Thoracic aorta (tissue), 2 donors: ENCODE measurements at places on chromosomes 3 and 15.

DNA sequence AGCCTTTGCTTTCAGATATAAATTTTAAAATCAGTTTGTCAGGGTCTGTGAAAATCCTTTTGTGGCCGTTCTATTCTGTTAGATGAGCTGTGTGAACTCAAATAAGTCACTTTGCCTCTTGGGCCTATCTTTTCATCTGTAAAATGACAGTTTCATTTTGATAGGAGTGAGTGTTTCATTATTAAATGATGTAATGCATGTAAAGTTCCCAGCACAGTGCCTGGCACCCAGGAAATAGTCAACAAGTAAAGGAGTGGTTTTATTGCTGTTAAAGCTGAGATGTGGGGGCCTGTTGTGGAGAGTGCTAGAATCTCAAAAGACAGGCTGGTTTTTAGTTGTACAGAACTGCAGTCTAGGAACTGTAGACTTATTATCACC is 394.5 kb upstream of the CFAP20DC start:
- H3K4me1 ChIP-seq = no peaks in the 10 kb centered on the region
- no peaks in the 10 kb centered on the region for H3K27me3 ChIP-seq
- no peak for DNase-seq
- no peak overlapping the region for H3K27ac ChIP-seq

GRCh38 chr3:113124256-113124830 is 87.0 kb upstream of the BOC start:
- no peaks in the 10 kb centered on the region for H3K36me3 ChIP-seq
- H3K27me3 ChIP-seq = no peaks in the 10 kb centered on the region
- H3K4me3 ChIP-seq = no peak overlapping the region
- DNase-seq = no peak
- no peaks in the 10 kb centered on the region for H3K4me1 ChIP-seq

DNA sequence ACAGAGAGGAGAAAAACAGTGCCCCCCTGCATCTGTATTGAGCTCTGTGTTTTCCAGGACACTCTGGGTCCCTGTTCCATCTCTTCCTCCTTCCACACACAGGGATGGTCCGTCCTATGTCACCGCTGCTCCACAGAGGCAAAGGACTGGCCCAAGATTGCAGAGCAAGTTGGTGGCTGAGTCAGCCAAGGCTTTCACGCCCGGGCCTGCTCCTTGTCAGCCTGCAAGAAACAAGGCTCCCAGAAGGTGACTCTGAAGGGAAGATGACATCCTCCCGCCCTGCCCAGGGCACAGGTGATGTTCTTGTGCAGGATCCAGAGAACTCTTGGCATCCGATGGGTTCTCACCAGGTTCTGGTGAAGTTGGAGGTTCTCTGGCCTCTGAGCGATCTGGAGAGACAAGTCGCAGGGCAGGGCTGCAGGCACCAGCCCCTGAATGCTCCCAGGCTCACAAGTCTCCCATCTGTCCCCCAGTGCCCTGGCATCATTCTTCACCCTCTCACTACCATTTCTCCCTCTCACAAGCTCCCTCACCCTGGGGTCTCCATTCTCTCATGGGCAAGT is 138.6 kb downstream of the MEGF11 start:
- no peaks in the 10 kb centered on the region for H3K27me3 ChIP-seq
- no peak for DNase-seq
- H3K4me3 ChIP-seq = no peak overlapping the region
- H3K4me1 ChIP-seq = no peaks in the 10 kb centered on the region

- H3K27me3 ChIP-seq = no peaks in the 10 kb centered on the region
- no peak overlapping the region for H3K27ac ChIP-seq
- H3K4me1 ChIP-seq = no peaks in the 10 kb centered on the region
- DNase-seq = no peak
Measured at GRCh38 chr3:32797776-32798175, 20.0 kb upstream of the TRIM71 start.

DNA sequence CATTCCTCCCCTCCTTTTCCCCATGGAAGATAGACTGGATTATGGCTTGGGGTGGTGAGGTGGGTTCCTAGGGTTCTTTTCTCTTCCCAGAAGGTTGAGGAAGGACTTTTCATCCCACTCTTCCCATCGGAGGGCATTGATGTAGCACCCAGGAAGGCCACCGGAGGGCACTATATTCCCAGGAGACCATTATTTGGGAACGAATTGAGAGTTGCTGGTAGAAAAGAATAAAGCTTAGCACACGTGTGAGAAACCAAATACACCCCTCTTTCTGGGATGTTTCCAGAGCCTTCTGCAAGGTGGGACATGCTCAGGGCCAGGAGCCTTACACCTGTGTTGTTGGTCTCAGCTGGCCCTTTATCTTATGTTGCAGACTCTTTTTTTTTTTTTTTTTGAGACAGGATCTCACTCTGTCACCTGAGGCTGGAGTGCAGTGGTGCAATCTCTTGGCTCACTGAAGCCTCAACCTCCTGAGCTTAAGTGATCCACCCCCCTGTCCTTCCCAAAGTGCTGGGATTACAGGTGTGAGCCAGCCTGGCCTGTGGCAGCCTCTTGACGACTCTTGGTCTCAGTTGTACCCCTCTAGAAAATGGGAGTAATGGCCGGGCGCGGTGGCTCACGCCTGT is 6.3 kb upstream of the CDC25A start:
- no peak overlapping the region for H3K4me3 ChIP-seq
- H3K27me3 ChIP-seq = no peaks in the 10 kb centered on the region
- H3K27ac ChIP-seq = no peak overlapping the region

DNA sequence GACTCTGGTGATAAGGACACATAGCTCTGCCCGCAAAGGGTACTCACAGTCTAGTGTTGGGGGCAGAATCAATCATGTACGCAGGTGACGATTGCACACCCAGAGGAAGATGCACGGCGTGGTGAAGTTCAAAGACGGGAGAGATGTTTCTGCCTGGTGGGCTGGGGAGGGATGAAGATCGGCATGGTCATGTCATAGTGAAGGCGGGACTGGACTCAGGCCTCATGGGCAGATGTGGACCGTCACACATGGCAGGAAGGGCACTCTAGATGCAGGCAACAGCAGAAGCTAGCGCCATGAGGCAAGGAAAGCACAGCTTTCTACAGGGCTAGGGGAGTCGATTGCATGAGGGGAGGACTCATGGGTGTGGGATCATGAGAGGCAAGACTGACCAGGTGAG is 240.6 kb downstream of the OPA1 start:
- no peaks in the 10 kb centered on the region for H3K27me3 ChIP-seq
- H3K4me3 ChIP-seq = no peak overlapping the region
- H3K36me3 ChIP-seq = no peaks in the 10 kb centered on the region
- no peak overlapping the region for H3K27ac ChIP-seq

DNA sequence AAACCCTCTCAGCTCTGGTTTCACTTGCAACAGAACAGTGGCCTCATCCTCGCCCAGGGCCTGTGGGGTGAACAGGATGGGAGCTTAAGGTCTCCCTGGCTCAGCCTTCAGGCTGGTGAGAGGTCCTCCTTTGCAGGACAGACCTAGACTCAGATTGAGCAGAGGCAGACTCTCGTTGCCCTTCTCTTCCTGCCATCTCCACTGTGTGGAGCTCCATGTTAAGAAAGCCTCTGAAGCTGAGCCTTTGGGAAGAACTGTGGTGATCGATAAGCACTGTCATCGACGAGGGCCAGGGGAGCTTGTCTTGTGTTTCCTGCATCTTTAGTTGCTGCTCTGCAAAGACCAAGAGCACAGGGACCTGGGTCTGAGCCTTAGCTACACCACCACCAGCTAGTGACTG is 37.8 kb upstream of the GRIP2 start:
- H3K36me3 ChIP-seq = no peaks in the 10 kb centered on the region
- H3K27ac ChIP-seq = no peak overlapping the region
- no peaks in the 10 kb centered on the region for H3K4me1 ChIP-seq
- DNase-seq = no peak

DNA sequence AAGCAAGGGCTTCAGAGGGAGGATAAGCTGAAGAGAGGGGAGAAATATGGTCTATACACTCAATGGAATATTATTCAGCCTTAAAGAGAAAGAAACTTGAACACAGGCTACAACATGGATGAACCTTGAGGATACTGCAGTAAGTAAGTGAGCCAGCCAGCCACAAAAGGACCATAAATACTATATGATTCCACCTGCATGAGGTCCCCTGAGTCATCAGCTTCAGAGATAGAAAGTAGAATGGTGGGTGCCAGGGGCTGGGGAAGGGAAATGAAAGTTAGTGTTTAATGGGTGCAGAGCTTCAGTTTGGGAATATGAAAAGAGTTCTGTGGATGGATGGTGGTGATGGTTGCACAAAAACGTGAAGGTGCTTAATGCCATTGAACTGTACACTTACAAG is 68.4 kb upstream of the SEC13 start:
- H3K36me3 ChIP-seq = no peaks in the 10 kb centered on the region
- no peaks in the 10 kb centered on the region for H3K27me3 ChIP-seq
- no peaks in the 10 kb centered on the region for H3K4me1 ChIP-seq
- no peak overlapping the region for H3K4me3 ChIP-seq

GRCh38 chr3:152322756-152323155 is 54.0 kb downstream of the MBNL1 start:
- H3K27ac ChIP-seq = peak overlapping the region; percentile 75
- DNase-seq = no peak
- peak overlapping the region; percentile 5 for H3K4me3 ChIP-seq
- peaks cover 3% of the 10 kb centered on the region for H3K36me3 ChIP-seq
- no peaks in the 10 kb centered on the region for H3K27me3 ChIP-seq
- peaks cover 79% of the 10 kb centered on the region for H3K4me1 ChIP-seq

- no peaks in the 10 kb centered on the region for H3K36me3 ChIP-seq
- no peak overlapping the region for H3K27ac ChIP-seq
- H3K4me1 ChIP-seq = peaks cover 81% of the 10 kb centered on the region
- DNase-seq = no peak
- H3K4me3 ChIP-seq = peak overlapping the region; percentile 31
Measured at GRCh38 chr15:78061963-78062427, 15.5 kb downstream of the TBC1D2B start.

DNA sequence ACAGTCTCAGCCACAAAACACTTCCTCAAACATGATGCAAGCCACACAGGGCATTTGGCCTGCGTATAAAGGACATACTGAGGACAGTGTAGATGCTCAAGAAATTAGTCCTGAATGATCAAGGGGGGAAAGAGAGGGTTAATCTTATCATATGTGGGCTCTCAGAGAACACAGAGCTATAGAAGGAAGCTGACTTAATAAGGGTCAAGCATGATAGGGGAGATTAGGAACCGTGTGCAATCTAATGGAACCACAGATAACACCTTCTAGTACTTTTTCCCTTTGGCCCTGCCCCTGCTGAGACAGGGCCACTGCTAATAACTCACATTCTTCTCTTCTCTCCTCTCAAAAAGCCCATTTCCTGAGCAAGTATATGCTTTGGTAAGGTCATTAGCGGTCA is 114.1 kb upstream of the ADAMTS9 start:
- no peaks in the 10 kb centered on the region for H3K27me3 ChIP-seq
- H3K27ac ChIP-seq = no peak overlapping the region
- peaks cover 8% of the 10 kb centered on the region for H3K36me3 ChIP-seq
- no peak for DNase-seq
- no peaks in the 10 kb centered on the region for H3K4me1 ChIP-seq
- H3K4me3 ChIP-seq = no peak overlapping the region

- H3K27me3 ChIP-seq = no peaks in the 10 kb centered on the region
- H3K27ac ChIP-seq = no peak overlapping the region
- no peaks in the 10 kb centered on the region for H3K4me1 ChIP-seq
- no peak overlapping the region for H3K4me3 ChIP-seq
Measured at GRCh38 chr15:50261981-50262380, 3.5 kb downstream of the HDC start.

- H3K36me3 ChIP-seq = no peaks in the 10 kb centered on the region
- no peak for DNase-seq
- no peak overlapping the region for H3K27ac ChIP-seq
- H3K4me1 ChIP-seq = peaks cover 6% of the 10 kb centered on the region
- H3K4me3 ChIP-seq = no peak overlapping the region
Measured at GRCh38 chr3:174251681-174252080, 607.5 kb upstream of the NAALADL2 start.

GRCh38 chr3:194160158-194160557 is 24.2 kb downstream of the HES1 start:
- H3K36me3 ChIP-seq = no peaks in the 10 kb centered on the region
- H3K27me3 ChIP-seq = no peaks in the 10 kb centered on the region
- no peaks in the 10 kb centered on the region for H3K4me1 ChIP-seq
- no peak for DNase-seq
- H3K27ac ChIP-seq = no peak overlapping the region

DNA sequence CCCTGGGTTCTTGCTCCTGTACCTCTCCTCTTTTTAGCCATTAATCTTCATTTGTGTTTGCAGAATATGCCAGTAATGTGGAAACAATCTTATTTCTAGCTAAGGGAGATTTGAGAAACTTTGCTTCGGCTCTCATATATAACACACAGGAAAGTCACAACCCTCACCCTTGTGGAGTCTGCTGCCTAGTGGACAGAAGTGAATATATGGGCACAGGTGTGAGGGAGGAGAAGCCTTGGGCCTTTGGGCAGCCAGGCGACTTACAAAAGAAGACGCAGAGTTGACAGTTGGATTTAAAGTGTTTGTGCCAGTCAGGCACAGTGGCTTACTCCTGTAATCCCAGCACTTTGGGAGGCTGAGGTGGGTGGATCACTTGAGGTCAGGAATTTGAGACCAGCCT is 181.8 kb upstream of the TBL1XR1 start:
- no peaks in the 10 kb centered on the region for H3K36me3 ChIP-seq
- no peak overlapping the region for H3K4me3 ChIP-seq
- H3K27me3 ChIP-seq = no peaks in the 10 kb centered on the region
- DNase-seq = no peak

DNA sequence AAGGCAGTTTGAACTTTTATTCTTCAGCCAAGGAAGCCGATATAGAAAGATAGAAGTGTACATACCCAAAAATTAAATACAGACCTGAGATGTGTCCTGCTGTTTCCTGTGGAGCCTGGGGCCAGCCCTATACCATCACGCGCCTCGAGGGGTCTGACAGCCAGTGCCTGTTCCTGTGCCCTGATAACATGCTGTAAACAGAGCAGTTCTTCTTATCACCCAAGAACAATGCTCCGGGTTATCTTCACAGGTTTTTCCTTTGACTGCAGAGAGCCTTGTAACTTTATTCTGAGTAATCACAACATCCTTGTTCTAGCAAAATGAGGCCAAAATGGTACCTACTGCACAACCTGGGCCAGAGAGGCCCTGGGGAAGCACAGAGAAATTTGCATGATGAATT is 289.7 kb upstream of the CHRM5 start:
- H3K27ac ChIP-seq = no peak overlapping the region
- no peak for DNase-seq
- peaks cover 26% of the 10 kb centered on the region for H3K4me1 ChIP-seq
- H3K36me3 ChIP-seq = no peaks in the 10 kb centered on the region
- no peaks in the 10 kb centered on the region for H3K27me3 ChIP-seq

GRCh38 chr15:38636597-38636996 is 72.0 kb upstream of the RASGRP1 start:
- H3K4me3 ChIP-seq = no peak overlapping the region
- no peaks in the 10 kb centered on the region for H3K4me1 ChIP-seq
- no peaks in the 10 kb centered on the region for H3K27me3 ChIP-seq

GRCh38 chr3:113285741-113286140 is 74.4 kb downstream of the BOC start:
- no peaks in the 10 kb centered on the region for H3K36me3 ChIP-seq
- no peak for DNase-seq
- H3K4me3 ChIP-seq = no peak overlapping the region

GRCh38 chr3:194375473-194376240 is 6.1 kb upstream of the LRRC15 start:
- no peak overlapping the region for H3K4me3 ChIP-seq
- H3K27ac ChIP-seq = no peak overlapping the region
- DNase-seq = no peak
- no peaks in the 10 kb centered on the region for H3K27me3 ChIP-seq

- H3K27me3 ChIP-seq = no peaks in the 10 kb centered on the region
- H3K4me3 ChIP-seq = no peak overlapping the region
- no peaks in the 10 kb centered on the region for H3K36me3 ChIP-seq
- DNase-seq = no peak
- no peaks in the 10 kb centered on the region for H3K4me1 ChIP-seq
Measured at GRCh38 chr3:6601374-6601773, 259.5 kb upstream of the GRM7 start.

- H3K4me3 ChIP-seq = no peak overlapping the region
- H3K27ac ChIP-seq = no peak overlapping the region
- H3K36me3 ChIP-seq = no peaks in the 10 kb centered on the region
- peaks cover 5% of the 10 kb centered on the region for H3K4me1 ChIP-seq
- H3K27me3 ChIP-seq = no peaks in the 10 kb centered on the region
Measured at GRCh38 chr15:39488961-39489360, 91.9 kb upstream of the THBS1 start.
